Kidney tubule cell (primary cell): ENCODE measurements at places on chromosomes 1 and 21.

- peak; percentile 83 for DNase-seq
These were observed 14.3 kb upstream of the ALG14 start for GRCh38 chr1:95086949-95087533.

DNA sequence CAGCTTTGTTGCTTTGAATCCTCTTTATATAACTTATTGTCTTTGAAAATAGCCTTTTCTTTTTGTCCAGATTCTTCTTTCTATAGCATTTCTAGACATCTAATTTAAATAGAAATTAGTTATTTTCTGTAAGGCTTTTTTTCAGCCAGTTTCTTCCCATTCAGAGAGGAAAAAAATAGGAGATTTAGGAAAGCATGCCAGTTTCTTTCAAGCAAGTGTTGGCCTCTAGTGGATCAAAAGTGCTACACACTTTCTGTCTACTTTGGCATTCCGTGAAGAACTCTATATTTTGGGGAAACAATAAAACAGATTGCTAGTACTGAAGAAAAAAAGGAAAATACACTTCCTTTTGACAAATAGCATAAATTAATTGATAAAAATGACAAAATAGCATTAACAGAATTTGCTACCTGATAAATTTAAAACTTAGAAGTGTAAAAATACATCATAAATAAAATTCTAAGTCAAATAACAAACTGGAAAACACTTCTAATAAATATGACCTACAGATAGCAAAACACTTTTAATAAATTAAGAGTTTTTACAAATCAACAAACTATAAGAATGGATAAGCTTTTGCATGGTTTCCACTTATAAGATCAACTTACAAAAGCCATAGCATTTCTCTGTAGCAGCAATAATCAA lies 13.1 kb upstream of the EXO1 start:
- peak; percentile 54 for DNase-seq

- DNase-seq, result no peak
These were observed 57.5 kb downstream of the CASQ2 start for GRCh38 chr1:115710859-115711624.

DNA sequence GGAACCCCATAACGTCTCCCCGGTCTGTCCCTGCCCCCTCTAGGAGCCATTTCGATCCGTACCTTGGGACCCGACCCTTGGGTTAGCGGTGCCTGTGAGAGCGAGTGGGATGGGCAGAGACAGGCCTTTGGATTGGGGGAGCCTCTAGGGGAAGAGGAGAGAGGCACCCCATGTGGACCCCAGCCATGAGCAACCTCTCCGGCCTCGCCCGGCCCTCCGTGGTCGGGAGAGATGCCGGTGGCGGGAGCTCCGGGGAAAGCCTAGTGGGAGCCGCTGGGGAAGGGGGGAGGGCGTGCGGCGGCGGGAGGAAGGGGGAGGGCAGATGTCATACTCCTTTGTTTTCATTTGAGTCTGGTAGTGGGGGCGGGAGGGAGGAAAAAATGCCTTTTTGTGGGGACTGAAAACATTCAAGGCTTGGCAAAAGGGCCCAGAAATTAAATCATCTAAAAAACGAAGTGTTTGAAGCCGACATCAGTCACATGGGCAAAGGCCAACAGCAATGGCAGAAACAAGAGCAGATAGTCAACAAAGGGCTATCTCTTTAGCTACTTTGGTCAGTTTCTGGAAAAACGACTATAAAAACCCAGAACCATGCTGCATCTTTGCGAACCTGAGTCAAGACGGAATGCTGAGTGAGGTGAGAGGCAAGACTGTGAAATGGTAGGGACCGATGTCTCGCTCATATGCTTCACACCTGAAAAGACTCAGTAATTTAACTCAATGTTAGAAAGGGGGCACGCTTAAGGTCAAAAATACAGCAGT lies 758 bp downstream of the PTBP2 start:
- peak; percentile 57 for DNase-seq

DNA sequence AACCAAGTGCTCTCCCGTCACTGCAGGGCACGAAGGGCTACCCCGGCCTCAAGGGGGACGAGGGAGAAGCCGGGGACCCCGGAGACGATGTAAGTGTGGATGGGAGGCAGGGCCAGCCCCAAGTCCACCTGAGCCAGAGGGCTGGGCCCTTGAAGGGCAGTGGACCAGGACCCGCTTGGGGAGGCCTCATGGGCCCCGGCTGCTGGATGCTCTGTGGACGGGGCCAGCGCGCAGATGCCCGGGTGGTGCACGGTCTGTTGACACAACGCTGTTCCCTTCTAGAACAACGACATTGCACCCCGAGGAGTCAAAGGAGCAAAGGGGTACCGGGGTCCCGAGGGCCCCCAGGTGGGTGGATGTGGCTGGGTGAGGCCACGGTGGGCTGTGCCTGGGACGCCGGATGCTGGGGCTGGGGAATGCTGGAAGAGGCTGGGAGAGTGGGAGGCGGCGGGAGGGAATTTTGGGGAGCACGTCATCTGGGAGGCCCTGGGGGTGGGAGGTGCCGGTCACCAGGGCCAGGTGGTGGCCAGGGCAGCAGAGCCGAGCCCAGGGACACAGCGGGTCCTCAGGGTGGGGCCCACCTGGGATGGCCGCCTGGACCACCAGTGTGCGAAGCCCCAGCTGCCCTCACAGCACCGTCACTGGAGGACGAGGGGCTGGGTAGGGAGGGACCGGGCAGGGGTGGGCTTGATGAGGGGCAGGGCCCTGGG lies 17.5 kb downstream of the COL6A1 start:
- no peak for DNase-seq

DNA sequence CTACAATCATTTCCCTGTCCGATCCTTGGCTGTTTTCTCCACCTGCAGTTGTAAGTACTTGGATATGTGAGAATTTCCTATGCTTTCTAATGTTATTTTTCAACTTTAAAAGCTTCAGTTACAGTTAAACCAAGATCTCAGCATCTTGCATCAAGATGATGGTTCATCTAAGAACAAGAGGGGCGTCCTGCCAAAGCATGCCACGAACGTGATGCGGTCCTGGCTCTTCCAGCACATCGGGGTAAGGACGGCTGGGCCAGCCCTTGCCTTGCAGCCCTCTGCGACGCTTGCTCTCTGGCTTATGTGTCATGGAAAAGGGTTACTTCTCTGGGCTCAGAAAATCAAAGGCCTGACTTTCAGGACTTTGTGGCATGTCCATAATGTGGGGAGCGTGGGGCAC lies 46.8 kb downstream of the PKNOX1 start:
- DNase-seq, result no peak

- DNase-seq, result no peak
These were observed 187.7 kb downstream of the NFIA start for GRCh38 chr1:61270107-61270506.

GRCh38 chr1:210262167-210262896 lies 29.7 kb downstream of the SERTAD4 start:
- peak; percentile 37 for DNase-seq

DNA sequence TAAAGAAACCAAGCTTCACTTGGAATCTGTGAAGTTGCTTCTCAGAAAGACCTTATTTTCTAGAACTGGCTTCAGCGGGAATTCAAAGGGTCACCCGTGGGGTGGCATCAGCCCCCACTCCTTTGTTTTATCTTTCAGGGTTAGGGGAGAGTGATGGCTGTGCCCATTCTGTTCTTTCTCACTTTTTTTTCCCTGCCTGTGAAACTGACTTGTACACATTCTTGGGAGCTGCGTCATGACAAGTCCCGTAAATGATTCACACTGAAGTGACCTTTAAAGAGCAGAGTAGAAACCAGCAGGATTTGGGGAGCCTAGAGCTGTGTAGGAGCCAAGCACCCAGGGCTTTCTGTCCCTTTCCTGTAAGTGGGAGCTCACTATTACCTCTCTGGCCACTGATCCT lies 43.8 kb downstream of the SLC44A3 start:
- DNase-seq, result peak; percentile 91

DNA sequence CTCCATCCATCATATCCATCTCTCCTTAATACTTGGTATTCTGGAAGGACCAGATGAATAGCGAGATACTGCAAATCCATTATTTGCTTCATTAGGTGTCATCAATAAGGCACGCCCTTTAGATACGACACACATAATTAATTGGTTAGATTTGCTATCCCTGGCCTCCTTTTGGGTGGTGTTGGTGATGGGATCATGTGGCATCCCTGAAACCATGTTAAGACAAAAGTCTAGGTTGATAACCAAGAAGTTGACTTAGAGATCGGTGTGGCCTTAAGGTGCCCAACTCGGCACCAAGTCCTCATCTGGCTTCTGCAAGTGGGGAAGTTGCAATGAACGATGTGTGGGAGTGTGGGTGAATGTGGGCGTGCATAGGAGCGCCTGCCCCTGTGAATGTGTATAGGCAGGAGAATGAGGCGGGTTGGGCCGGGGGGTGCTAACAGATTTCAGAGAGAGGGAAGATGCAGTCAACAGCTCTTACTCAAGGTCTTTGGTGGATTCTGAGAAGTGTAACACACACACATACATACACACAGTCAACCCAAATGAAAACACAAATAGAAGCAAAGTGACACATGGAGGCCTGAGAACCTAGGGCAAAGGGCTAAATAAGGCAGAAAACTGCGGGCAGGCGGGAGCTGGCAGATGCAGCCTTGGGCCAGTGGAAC lies 415.7 kb upstream of the ESRRG start:
- DNase-seq, result no peak

DNA sequence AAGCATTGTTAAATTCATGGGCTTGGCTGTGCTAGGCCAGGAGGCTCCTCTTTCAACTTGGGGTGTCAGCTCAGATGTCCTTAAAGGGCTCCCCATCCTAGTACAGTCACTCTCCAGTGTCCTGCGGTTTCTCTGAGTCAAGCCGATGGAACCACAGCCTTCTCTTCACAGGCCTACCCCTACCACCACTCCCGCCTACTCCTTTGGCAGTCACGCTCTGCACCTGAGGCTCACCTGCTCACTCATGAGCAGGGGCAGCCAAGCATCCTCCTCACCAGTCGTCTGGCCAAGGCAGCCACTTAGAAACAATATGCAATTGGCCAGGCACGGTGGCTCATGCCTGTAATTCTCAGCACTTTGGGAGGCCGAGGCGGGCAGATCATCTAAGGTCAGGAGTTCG lies 3.6 kb downstream of the ACOT7 start:
- no peak for DNase-seq

GRCh38 chr1:40411294-40411693 lies 37.8 kb downstream of the SMAP2 start:
- no peak for DNase-seq
